ENCODE measurements at places on chromosomes 1 and 21.
A peak's percentile ranks its signal among the peaks of the same experiment; 100 is the strongest.

DNA sequence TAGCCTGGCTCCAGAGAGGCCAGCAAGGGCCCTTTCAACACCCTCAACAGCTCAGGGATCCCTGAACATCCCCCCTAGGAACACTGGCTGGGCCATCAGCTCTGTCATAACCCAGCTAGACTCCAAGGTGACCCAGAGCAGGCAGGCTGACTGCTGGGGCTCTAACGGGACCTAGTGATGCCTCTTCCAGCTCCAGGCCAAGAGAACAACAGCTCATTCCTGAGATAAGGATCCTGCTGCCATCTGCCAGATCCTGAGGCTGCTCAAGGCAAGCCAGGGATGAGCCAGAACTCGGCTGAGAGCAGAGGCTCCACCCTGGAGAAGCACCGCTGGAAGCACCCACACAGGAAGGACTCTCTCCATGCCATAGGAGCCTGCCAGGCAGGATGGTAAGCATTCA is 2.0 kb downstream of the VSIG8 start:
- DNase-seq, result no peak

GRCh38 chr1:94919241-94920030 is 7.5 kb downstream of the CNN3 start:
- DNase-seq, result no peak

- peak; percentile 95 for DNase-seq
Observed at GRCh38 chr1:64268653-64269557, 65.5 kb downstream of the UBE2U start.

DNA sequence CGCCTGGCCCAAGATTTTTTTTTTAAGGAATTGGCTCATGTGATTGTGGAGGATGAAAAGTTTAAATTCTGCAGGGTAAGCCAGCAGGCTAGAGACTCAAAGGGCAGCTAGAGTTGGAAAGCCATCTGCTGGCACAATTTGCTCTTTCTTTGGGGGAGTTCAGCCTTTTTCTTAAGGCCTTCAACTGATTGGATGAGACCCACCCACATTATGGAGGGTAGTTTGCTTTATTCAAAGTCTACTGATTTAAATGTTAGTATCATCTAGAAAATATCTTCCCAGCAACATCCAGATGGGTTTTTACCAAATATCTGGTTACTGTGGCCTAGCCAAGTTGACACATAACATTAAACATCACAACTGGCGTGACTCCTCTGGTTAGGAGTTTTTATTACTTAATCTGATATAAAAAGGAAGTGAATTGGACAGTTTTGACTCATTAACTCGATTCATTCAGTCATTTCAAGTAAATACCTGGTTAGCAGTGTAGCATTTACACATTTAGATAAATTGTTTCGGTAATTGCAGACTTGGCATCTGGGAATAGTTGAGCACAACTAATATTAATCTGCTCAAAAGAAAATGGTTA is 12.4 kb downstream of the HOOK1 start:
- DNase-seq, result no peak

- DNase-seq, result peak; percentile 28
Observed at GRCh38 chr1:41661428-41662060, 177.1 kb upstream of the EDN2 start.

DNA sequence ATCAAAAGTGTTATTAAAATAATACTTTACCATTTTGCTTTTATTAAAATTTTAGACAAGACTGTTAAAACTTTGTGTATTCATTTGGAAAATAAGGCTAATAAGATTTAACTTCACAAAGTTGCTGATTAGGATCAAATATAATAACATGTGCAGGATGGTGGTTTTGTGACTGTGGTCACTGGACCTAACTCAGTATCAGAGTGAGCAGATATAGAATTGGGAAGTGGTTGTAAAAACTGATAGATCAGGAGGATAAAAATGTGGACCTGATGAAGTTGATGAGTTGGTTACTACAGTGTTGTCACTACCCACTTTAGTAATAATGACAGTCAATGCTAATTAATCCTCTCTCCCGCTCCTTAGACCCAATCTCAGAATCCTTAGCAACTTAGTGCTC is 186.4 kb downstream of the AKT3 start:
- no peak for DNase-seq

GRCh38 chr1:23385119-23385621 is 15.5 kb upstream of the ZNF436 start:
- DNase-seq, result no peak

DNA sequence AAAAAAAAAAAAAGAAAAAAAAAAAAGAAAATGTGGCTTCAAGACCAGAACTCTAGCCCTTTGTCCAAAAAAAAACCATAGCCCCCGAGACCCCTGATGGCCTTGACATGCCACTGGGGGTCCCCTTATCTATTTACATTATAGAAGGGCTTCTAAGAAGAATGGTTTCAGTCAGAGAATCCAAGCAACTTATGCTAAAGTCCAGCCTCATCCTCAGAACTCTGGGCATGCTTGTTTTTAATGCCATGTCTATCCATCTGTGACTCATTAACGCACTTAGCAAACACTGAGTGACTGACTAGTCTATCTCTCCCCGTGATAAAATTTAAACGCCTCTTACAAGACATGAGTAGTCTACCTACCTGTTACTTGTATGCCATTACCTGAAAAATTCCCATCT is 29.3 kb downstream of the ERG start:
- no peak for DNase-seq

- no peak for DNase-seq
Observed at GRCh38 chr1:183273300-183273699, 87.2 kb downstream of the LAMC2 start.

GRCh38 chr1:68473060-68473459 is 23.3 kb upstream of the RPE65 start:
- no peak for DNase-seq

GRCh38 chr1:182270731-182271130 is 120.9 kb downstream of the GLUL start:
- no peak for DNase-seq

- no peak for DNase-seq
Observed at GRCh38 chr1:206779638-206780037, 7.3 kb upstream of the IL10 start.

DNA sequence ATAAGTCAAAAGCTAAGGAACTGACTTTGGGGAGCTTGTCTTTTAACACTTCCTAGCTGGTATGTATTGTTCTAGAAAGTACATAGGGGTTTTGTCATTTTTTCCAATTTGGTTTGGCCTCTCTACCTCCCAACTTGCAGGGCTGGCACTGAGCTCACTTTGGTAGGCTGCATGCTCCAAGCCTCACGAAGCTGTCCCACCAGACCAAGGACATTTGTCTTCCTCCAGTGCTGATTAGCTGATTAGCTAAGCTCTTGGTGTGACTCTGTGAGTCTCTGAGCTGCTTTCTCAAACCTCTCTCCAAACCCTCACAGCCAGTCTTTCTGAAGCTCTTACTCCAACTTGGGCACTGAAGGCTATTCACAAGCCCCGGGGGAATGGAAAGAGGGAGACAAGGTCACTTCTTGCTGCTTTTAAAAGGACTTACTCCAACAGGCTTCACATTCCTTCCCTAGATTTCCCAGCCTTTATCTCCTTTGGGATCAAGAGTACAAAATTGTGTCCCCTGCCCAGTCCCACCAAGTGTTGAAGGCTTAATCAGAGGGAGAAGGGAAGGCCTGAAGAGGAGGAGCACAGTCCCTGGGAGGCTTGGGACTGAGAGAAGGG is 893 bp upstream of the CFAP45 start:
- peak; percentile 30 for DNase-seq

DNA sequence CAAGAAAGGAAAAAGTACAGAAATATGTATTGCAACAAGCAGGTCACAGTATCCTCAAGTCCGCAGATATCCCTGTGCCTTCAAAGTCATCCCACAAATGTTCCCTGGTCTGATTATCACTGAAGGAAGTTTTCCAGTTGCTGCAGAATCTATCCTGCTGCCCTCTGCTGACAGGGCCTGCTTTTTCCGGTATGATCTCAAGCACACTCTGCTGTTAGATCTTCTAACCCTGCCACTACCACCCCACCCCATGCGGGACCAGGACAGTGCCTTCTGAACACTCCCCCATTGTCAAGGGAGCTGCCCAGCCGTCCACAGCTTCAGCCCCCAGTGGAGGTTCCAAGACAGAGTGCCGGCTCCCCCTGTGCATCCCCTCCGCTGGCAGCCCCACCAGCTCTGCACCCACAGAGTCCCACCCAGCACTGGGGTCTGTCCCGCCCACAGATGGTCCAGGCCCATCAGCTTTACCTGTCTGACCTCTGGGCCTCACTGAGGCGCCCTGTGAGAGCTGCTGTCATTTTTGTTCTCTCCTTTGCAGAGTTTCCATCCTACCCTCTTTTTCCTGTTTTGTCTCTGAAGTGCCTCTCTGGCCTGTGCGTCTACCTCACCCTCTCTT is 27.9 kb downstream of the FAM163A start:
- DNase-seq, result no peak

DNA sequence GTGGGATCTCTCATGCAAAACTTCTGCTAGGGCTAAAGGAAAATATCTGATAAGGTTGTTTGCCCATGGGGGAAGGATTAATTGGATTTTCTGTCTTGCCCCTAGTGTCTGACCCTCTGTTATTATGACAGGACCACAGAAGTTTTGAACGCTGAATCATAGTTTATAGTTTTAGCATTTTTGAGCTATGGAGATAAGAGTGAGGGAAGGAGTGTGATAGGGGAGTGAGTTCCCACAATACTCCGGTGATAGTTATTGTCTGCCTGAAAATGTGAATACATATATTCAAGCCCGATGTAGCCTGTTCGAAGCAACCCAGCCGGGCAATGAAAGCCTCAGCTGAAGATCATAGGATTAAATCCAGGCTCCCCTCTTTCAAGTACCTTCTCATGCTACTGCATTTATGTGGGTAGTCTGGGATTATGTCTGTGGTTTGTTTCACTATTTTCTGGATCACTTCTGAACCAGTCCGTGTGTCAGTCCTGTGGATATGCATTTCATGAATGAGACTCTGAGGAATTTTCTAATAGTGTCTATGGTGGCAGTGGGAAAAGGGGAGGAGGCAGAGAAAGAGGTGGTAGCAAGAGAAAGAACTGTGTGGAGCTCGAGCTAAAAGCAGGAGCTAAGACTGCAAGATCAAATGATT is 258.7 kb downstream of the DISC1 start:
- no peak for DNase-seq

DNA sequence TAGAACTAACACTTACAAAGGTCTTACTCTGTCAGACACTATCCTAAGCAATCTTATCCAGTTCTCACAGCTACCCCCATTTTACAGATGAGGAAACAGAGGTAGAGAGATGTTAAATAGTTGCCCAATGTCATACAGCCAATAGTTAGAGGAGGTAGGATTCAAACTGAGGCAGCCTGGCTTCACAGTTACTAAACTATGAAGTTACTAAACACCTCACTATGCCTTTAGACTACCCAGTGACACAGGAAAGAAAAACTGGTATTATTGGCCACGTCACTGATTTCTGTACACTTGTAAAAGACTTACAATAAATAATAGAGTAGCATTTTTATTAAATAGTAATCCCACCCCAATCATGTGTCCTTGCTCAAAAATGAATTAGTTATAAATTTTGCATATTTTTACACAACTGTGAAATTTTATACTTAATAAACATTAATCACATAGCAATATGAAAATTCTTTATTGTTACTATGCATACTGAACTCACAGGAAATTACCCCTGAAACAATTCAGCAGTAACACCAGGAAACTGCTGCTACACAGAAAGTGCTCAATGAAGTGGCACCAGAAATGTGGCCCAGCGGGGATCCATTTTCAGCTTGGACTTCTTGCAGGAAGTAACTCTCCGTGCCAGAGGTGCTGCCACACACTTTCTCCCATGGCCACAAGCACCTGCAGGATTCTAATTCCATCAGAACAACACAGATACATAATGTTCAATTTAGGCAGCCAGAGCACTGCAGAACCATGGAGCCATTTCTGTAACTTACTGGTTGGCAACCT is 69.4 kb downstream of the VAV3 start:
- DNase-seq, result no peak

- DNase-seq, result peak; percentile 28
Observed at GRCh38 chr1:226575739-226576378, 27.3 kb downstream of the STUM start.

- DNase-seq, result no peak
Observed at GRCh38 chr1:25871086-25871703, 4.3 kb downstream of the PAQR7 start.

DNA sequence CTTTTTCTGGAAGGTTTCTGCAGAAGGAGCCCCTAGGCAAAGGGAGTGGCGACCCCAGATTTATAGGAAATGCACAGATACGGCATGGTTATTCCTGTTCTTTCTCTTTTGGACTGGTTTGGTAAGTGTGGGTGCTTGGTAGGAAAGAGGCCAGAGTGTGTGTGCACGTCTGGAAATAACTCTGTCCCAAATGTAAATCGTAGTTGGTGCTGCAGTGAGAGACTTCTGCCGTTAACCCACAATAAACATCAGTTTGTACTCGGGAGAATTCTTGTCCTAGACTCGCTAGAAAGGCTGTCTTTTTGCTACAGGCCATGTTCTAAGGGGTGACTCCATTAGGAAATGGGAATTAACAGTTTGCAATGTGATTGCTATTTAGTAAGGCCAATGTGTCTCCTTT is 779 bp downstream of the SLC44A3 start:
- DNase-seq, result peak; percentile 32

GRCh38 chr1:44832056-44832705 is 10.9 kb downstream of the PTCH2 start:
- no peak for DNase-seq

DNA sequence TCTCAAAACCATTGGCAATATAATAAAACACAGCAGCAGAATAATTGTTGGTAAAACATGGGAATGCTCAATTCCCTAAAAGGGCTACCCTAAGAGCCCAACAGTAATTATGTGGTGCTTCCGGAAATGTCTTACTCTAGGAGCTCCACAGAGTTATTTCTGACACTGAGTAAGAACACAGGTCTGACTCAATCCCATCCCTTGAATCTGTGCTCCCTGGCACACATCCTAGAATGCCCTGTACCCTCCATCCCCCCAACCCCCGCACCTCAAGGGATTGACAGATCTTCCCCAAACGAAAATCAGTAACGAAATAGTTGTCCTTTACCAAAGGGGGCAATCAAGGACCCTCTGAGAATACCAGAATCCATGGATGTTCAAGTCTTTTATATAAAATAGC is 71.9 kb downstream of the SMYD2 start:
- DNase-seq, result no peak

GRCh38 chr1:44606701-44607281 is 67.5 kb downstream of the TMEM53 start:
- no peak for DNase-seq

DNA sequence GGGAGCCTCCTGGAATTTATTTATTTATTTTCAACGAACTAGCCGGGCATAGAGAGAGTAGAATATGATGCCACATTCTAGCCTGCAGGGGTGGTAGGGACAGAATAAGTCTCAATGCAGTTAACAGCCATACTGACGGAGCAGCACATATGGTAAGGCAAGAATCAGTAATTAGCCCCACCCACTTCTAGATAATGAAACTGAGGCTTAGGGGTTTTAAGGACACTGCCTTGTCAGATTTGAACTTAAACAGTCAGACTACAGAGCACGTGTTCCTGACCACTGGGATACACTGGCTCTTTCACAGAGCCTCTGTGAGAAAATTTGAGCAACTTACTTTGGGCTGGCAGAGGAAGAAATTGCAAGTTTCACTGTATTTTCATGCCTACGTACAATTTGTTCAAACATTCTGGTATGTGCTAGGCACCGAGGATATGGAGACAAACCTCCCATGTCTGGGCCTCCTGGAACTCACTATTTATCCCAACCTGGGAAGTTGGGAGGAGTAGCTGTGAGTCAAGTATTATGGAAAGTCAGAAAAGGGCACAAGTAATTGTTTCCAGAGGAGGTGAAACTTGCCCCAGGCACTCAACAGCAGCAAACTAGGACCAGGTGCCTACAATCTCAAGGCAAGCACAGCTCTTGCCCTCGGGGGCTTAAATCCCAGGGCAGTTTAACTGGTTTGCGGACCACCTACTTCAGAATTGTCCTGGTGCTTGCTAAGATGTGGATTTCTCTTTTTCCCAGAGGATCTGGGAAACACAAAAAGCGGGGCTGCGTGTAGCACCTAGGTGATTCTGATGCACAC is 1.6 kb upstream of the CLIC4 start:
- peak; percentile 35 for DNase-seq

Data from lung (tissue), 17 donors.